ENCODE measurements at places on chromosomes 13 and 19. TPM values are rescaled to one million over a fixed set of nuclear protein-coding genes. Genes with fewer than 3 reads are reported as not detected.

DNA sequence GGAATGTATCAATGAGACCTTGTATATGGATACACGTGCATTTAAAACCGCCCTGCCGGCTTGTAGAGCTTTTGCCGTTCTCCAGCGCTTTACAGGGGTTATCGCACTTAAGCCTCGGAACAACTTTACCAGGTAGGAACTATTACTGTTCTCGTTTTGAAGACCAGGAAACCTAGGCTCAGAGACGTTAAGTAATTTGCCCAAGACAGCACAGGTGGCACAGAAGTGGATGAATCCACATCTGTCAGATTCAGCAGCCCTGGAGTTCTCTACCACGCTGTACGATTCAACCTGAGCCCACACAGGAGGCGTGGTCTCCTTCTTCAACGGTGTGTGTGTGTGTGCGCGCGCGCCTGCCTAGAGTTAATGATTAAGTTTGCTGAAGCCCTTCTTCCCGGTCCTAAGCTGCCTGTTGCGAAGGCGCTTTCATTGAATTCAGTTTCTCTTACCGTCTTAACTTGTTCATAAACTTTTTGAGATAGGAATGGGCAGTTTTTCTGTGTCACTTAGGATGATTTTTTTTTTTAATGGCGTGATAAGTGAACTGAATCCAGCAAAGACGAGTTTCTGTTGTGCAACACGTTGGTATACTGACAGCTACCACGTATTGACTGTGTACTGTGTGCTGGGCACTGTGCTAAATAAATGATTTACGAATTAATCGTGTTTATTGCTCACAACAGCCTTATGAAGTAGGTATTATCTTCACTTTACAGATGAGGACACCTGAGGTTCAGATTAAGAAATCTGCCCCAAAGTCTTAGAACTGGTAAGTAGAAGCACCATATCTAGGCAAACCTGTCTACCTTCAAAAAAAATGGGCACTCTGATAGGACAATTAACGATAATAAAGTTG is 67.4 kb downstream of the KCNRG start:
- peak; percentile 68 for DNase-seq

The NLRP9 gene
- not detected for polyA plus RNA-seq

The RUBCNL gene
- polyA plus RNA-seq = 0.36 TPM

- no peak for DNase-seq
Observed at GRCh38 chr13:20383058-20383457, 142.6 kb downstream of the CRYL1 start.

- no peak for DNase-seq
Observed at GRCh38 chr19:35592226-35592625, 6.3 kb downstream of the PMIS2 start.
